ENCODE measurements at places on chromosomes 5 and 9.

DNA sequence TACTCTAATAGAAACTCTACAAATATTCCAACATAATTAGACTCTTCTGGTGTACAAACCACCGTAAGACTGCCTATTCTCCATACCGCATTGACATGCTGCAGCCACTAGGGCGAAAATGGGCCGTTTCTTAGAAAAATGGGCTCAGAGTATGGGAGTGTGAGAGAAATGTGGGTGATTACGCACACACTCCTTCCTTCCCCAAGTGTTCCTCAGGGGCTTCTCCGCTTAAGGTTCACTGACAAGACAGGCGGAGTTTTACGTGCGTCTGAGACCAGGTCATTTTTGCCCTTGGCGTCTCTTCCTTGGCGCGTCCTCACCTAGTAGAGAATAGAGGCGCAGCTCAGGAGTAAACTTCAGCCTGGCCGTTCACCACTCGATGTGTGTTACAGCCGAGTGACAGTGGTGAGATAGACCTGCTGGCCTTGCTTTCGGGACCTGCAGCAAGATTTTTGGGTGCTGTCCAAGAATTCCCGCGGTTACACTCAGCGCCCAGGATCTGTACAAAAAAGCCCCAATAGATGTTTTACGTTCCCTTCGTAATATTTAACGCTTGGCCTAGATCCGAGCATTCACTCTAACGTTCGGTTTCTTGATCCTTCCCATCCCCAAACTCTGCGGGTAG, 1.8 kb upstream of the NTRK2 start:
- no peak for DNase-seq

GRCh38 chr5:157679801-157680200, 8.5 kb downstream of the C5orf52 start:
- DNase-seq, result no peak

GRCh38 chr5:172777881-172778814, 7.2 kb upstream of the DUSP1 start:
- DNase-seq, result peak; percentile 84

DNA sequence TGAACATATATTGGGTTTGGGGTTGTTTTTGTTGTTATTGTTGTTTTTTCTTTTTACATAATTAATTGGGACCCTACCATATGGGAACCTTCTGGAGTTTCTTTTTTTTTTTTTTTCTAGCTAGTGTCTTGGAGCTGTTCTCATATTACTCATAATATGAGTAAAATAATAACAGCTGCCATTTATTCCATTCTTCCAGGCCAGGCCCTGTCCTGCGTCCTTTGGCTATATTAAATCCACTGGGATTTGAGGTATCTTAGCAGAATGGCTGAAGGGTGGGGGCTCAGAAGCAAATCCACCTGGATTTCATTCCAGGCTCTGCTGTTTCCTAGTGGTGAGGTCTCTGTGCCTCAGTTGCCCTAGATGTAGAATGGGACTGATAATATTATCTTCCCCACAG, 47.2 kb upstream of the RPL26L1 start:
- no peak for DNase-seq

GRCh38 chr9:137050570-137050969, 3.3 kb downstream of the ENTPD2 start:
- no peak for DNase-seq

DNA sequence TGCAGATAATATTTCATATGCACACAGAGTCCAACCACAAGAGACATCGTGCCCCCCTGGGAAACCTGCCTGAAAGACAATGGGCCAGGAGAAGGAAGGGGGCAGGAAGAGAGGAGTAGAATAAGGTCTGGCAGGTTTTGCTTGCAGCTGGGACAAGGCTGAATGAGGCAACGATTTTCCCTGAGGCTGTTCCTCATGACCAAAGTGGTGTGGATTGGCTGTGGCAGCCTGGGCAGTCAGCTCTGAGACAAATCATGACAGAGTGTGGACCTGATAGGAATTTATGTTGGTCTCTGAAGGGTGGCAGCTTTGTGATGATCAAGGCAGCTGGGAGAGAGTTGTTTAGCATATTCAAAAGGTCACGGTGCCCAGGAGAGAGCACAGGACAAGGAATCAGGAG, 119.3 kb downstream of the NMUR2 start:
- DNase-seq, result no peak

DNA sequence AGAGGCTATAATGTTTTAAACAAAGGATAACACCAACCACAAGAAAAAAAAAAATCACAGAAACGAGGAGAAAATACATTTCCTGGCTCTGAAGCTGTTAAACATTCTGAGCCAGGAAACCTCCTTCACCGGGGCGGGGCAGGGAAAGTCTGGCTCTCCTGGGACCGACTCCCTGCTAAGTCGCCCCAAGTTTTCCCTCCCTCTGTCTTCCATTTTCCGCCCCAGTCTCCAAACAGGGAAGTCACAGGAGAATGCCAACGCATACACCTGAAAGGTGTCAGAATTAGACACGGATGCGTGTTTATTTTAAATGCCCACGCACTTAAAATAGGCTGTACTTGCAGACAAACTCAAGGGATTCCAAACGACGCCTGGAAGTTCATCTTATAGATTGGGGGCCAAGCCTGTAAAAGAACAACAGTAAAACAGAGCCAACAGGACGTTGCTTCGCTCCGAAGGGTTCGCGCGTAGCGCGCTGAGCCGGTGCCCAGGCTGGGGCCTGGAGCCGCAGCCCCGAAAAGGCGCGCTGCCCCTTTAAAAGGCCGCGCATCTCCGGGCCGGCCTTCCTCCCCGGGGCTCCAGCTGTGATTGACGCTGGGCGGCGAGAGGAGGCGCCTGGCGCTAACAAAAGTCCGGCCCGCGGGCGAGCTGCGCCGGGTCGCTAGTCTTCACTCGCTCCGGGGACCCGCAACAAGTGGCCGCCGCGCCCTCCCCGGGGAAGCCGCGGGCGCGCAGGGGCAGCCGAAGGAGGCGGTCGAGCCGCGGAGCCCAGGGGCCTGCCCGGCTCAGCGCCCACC, at the start of gene FBXL7:
Gene FBXL7, plus strand, starts transcription at position 653 of the 797 bp plus-strand sequence.
- DNase-seq, result peak; percentile 83

DNA sequence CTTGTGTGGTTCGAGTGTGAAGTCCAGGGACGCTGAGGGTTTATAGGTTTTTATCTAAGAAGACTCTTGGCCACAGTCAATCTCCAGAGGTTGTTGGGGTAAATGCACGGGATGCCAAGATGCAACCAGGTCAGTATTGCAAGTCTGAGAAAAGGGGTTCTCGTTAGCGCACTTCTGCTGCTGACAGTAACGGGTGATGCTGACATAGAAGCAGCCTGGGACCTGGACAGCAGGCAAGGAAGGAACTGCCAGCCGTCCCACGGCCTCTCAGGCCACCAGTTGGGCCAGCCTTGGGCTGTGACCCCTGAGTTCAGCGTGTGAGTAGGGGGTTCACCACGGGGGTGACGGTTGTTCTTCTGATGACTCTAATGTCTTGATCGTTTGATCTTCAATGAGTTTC, 39.0 kb downstream of the TENT4A start:
- DNase-seq, result no peak

DNA sequence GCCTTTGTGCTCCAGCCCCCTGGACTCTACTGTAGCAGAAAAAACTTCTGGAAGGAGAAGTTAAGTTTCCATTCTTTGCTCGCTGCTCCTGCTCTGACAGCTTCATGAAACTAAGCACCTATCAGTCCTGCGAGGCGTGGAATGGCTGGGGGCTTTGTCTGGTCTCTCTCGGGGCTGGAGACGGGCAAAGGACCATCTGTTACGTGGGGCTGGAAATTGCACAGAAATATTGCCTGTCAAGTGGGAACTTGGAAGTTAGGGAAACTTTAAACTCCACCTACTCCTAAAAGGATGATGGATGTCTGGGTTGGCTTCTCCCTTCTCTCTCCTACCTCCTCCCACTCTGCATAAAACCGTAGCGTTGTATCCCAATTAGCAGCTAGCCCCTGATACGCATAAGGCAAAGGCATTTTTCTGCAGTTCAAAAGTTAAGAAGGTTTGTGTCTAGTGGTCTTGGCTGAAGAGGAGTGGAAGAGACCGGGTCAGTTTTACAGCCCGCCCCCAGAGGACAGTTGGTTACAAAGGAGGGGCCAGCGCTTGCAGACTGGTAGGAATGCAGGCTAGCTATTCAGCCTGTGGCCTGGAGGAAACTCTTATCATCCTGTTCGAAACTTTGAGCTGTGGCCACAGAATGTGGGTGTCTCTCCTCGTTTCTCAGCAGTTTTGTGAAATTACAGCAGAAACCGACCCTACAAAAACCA, 1.3 kb downstream of the FBXL7 start:
- peak; percentile 78 for DNase-seq

DNA sequence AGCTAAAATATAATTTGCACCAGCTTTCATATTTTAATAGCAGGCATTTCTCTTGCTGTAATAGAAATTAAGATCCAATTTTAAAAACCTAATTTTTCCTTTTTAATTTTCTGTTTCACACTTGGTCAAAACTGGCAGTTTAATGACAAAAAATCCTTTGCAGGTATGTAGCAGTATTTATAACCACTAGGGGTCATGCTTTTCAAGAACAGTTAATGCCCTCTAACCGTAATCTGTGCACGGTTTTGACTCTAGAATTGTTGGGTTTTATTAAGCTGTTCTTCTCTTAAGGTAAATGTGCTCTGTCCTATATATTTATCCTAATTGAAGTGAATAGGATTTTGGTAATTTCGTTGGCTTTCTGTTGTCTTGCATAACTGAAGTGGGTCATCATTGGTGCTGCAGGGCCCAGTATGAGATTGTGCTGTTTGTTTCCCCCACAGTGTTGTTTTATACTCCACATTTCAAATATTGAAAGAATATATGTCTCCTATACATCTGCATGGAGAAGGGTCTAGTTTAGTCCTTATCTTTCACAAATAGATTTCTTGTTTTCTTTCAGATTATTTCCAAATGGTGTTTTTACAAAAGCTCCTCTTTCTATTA, 107.4 kb downstream of the SCAMP1 start:
- peak; percentile 54 for DNase-seq

- no peak for DNase-seq
Measured at GRCh38 chr5:156126716-156127115, 200.2 kb upstream of the SGCD start.

- DNase-seq, result peak; percentile 79
Measured at GRCh38 chr9:136372561-136373299, 739 bp downstream of the CARD9 start.

- no peak for DNase-seq
Measured at GRCh38 chr5:133229931-133230664, 178.3 kb downstream of the HSPA4 start.

GRCh38 chr5:159764283-159765134, 151.8 kb upstream of the ADRA1B start:
- DNase-seq, result peak; percentile 93

- no peak for DNase-seq
Measured at GRCh38 chr9:68653141-68653595, 51.9 kb upstream of the PIP5K1B start.

DNA sequence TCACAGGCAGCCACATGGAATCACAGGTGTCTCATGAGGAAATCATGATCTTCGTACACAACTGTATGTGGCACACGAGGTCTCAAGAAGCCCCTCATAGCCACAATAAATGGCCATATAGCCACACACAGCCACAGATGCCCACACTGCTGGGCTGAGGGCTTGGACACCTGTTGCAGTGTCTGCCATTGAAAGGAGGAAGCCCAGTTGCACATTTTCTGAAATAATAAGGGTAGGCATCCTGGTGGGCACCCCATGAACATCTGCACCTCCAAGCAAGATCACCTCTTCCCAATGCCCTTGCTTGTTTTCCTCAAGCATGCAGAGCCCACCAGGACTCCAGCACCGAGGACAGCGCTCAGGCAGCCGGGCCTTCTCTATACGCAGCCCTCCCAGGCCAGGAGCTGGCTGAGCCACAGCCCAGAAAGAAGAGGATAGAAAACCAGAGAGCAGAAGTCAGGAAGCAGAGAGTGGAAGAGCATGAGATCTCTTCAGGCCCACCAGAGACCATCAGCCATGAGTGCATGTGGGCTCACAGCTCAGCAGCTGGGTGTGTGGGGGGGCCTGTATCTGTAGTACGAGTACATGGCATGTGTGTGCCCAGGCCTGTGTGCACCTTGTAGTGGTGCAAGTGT, 1.0 kb upstream of the ACSL6 start:
- DNase-seq, result peak; percentile 72

- DNase-seq, result no peak
Measured at GRCh38 chr5:110460837-110461236, 265.6 kb downstream of the TMEM232 start.

- no peak for DNase-seq
Measured at GRCh38 chr5:98769210-98769958, 4.1 kb upstream of the RGMB start.

Measured in AG08395 (cell line).